DMS53 (cell line): ENCODE measurements at places on chromosomes 2 and 18.

DNA sequence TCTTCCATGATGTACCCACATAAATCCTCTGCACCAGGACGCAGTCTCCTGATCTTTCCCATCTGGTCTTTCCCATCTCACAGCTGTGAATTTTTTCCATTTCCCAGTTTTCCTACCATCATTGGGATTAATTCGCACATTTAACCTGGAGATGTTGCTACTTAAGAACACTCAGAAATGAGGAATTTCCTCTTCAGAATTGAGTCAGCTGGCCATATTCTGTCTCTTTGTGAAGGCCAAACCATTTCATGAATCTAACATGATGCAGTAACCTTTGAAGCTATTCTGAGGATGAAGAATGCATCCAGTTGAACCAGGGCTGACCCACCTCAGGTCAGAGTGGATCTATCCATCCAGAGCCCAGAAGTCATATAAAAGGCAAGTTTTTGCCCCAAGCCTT is 326.8 kb downstream of the SETBP1 start:
- no peak for DNase-seq

GRCh38 chr2:63676135-63676534 is 87.4 kb downstream of the MDH1 start:
- no peak for DNase-seq

- no peak for DNase-seq
These were observed 1.4 kb downstream of the STARD7 start for GRCh38 chr2:96207073-96207773.

- no peak for DNase-seq
These were observed 461.7 kb downstream of the STK39 start for GRCh38 chr2:167785606-167786216.

DNA sequence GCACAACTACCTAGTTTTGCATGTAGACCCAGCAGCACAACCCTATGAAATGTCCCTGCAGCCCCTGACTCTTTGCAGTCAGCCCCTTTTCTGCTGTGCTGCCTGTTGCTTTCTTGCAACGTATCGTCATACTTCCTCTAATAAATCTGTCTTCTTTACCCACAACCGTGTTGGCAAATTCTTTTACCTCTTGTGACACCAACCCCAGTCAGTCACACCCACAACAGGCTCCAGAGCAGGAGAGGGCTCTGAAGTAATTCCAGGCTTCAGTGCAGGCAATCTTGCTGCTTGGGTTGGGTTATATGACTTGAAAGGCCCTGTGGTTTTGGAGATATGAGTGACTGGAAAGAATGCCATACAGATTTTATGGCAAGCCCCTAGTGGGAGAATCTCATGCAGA is 79.1 kb upstream of the KCNH7 start:
- no peak for DNase-seq

GRCh38 chr18:44960580-44960979 is 279.9 kb downstream of the SETBP1 start:
- DNase-seq: no peak

DNA sequence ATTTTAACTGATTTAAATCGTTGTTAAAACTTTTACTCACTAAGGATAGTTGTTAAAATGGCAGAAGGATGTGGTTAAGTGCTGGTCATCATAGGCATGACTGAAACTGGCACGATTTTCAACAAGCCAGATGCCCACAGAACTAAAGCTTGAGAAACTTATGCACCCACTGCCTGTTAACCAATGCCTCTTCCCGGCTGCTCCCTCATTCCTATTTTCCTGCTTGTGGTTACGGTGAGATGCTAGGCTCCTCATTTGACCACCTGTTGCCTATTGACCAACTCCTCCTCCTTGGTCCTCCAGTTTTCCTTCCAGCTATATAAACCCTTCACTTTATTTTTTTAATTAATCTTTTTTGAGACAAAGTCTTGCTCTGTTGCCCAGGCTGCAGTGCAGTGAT is 238.7 kb downstream of the TFCP2L1 start:
- no peak for DNase-seq

- DNase-seq: no peak
These were observed 151.2 kb downstream of the ANTXR1 start for GRCh38 chr2:69164061-69164778.

- no peak for DNase-seq
These were observed 574.7 kb upstream of the SLC8A1 start for GRCh38 chr2:41026613-41027012.

- DNase-seq: peak; percentile 45
These were observed 554.8 kb downstream of the PIK3C3 start for GRCh38 chr18:42509750-42510415.

- no peak for DNase-seq
These were observed 152.0 kb downstream of the CYRIA start for GRCh38 chr2:16513626-16514025.
